ENCODE measurements at places on chromosomes 16 and 17.

- DNase-seq, result no peak
Observed at GRCh38 chr17:5758651-5759050, 174.3 kb upstream of the NLRP1 start.

DNA sequence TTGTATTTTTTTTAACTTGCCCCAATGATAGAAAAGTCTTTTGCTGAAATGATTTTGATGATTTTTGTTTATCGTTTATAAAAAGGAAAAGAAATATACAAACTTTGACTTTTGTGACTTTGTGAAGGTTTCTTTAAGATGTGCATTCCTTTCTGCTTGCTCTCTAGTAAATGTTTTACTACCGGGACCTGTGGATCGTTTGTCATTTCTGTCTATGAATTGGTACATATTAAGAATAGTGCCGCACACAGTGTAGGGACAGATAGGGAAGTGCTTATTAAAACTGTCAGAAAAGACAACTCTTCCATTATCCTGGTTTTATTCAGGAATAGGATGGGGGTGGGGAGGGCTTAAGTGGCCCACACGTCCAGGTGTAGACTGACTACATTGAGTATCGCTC lies 8.1 kb upstream of the PSMC5 start:
- DNase-seq, result no peak

- no peak for DNase-seq
Observed at GRCh38 chr16:86428729-86429517, 81.4 kb upstream of the FOXF1 start.

- DNase-seq, result no peak
Observed at GRCh38 chr16:29705030-29705429, 26.1 kb downstream of the QPRT start.

DNA sequence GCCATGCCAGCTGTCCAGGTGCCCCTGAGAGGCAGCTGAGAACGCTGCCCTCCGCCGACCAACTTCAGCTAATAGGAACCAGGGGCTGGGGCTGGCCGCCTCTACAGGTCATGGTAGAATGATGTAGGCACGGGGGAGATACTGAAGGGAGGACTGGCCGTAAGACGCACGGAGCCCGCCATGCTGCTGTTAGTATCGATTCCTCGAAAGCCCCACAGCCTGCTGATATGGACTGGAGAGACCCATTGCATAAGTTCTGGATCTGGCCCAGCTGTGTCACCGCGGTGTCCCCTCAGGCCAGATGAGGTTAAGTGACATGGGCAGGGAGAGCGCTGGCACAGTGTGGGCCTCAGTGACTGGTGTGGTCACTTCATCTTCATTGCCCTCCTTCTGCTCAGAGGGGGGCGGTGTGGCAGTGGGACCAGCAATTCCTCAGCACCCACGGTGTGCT lies 75.6 kb downstream of the AMFR start:
- no peak for DNase-seq

- no peak for DNase-seq
Observed at GRCh38 chr17:45251931-45252330, 10.0 kb downstream of the SPATA32 start.

- DNase-seq, result no peak
Observed at GRCh38 chr16:86198206-86199118, 299.5 kb downstream of the IRF8 start.

DNA sequence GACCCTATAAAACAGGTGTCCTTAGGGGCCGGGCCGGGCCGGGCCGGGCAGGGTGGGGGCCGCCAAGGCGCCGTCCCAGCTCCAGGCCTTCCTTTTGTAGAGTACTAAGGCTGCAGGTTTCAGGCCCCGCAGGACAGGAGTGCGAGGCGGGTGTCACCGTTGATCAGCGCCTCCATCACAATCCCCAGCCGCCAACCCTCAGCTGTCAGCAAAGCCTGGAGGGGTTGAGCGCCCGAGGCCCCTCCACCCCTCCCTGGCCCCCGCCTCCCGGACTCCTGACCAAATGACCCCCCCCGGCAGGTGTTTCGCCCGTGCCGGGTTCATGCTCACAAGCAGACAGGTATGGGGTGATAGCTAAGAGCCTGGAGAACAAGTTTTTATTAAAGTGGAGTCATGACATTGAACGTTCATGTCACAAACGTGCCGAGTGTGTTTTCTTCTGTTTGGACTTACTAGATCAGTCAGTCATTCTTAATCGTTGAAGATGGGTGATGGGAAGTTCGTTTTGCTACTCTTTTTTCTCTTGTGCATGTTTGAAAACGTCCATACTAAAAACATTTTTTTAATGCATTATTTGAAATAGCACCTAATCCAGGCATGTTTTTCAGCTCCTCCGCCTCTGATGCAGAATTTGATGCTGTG lies 534 bp downstream of the ARL2BP start:
- DNase-seq, result no peak

DNA sequence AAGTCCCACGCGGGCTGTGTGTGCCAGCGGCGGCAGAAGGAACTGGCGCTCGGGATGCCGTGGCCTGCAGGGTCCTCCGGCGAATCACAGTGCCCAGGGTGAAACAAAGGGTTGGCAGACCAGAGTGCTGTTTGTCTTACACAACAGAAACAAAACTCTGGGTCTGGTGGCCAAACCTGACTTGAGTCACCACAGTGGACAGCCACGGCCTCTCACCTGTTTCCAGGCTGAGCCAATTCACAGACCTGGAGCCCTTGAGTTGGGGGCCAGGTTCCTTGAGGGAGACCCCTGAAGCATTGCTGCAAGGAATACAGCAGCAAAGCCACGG lies 2.1 kb upstream of the CHMP6 start:
- no peak for DNase-seq

GRCh38 chr16:75025761-75026160 lies 26.9 kb downstream of the ZNRF1 start:
- DNase-seq, result no peak

GRCh38 chr17:66165537-66166123 lies 26.3 kb downstream of the CEP112 start:
- peak; percentile 25 for DNase-seq

GRCh38 chr16:79097166-79097565 lies 503.4 kb downstream of the MAF start:
- DNase-seq, result peak; percentile 75

DNA sequence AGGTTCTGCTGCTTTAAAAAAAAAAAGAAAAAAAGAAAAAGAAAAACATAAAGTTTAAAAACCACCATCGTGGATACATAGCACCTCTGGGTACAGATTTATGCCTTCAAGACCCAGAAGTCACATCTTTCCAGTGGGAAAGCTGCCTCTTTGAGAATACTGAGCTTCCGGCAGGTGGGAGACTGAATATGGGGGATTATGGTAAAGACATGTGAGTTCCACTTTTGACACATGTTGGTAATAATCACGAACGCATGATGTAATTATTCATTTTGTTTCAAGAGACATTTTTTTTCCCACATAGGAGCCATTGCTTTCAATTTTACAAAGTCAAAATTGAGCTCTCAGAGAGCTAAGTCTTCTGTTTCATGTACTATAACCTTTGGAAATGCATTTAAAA lies 229.7 kb upstream of the CDH5 start:
- no peak for DNase-seq

DNA sequence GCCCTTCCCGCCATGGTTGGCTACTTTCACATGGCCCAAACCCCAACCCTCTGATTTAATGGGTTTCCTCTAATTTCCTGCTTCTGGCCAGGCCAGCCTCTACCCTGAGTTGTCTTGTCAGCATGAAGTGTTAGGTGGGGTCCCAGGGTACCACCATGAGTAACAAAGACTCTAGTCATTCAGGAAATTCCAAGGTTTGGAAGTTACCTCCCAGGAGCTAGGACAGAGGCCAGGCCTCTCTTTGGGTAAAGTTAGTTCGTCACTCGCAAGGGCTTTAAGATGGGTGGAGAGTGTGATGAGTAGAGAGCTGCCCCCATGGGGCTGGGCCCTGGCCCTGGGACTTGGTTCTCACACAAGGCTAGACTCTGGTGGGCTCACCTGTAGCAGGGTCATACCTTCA lies 54.6 kb downstream of the PLD6 start:
- DNase-seq, result peak; percentile 4

GRCh38 chr16:468068-468821 lies 42.8 kb downstream of the RAB11FIP3 start:
- DNase-seq, result no peak

- peak; percentile 59 for DNase-seq
Observed at GRCh38 chr17:17568772-17569195, 22.7 kb downstream of the PEMT start.

DNA sequence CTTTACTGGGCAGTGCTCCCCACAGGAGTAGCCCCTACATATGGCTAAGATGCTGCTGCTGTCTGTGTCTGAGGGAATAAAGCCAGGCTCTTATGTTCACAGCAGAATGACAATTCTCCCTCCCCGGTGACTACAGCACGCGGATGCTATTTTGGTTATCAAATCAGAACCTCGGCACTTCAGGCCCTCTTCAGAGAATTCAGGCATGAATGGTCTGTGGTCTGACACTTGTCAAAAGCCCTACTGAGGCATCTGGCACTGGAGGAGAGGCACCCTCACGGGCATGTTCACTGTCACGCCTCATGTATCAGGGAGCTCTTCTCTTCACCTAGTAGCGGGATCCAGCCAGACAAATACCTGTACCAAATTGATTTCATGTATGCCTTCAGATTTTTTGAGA lies 30.4 kb downstream of the KIAA0513 start:
- no peak for DNase-seq

- no peak for DNase-seq
Observed at GRCh38 chr17:77869041-77869599, 89.4 kb upstream of the TNRC6C start.

GRCh38 chr17:80731323-80731722 lies 186.7 kb downstream of the RPTOR start:
- no peak for DNase-seq

DNA sequence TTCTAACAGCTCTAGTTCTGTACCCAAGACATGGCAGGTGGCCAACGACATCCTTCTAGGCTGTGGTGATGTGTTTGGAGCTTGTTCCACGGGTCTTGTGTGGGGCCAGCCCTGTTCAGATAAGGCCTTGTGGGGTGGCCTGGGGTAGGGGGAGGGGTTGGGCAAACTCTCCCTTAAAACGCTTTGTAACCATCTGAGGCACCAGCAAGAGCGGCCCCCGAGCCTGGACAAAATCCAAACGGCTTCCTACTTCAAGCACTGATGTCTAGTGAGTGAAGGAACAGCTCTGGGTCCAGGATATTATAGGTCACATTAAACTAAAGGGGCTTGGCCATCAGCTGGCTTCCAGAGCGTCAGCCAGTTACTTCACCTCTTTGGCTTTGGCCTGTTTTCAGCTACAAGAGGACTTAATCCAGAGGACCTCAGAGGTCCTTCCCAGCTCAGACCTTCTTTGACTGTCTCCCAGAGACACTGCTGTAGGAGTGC lies 11.9 kb downstream of the SERPINF1 start:
- no peak for DNase-seq

DNA sequence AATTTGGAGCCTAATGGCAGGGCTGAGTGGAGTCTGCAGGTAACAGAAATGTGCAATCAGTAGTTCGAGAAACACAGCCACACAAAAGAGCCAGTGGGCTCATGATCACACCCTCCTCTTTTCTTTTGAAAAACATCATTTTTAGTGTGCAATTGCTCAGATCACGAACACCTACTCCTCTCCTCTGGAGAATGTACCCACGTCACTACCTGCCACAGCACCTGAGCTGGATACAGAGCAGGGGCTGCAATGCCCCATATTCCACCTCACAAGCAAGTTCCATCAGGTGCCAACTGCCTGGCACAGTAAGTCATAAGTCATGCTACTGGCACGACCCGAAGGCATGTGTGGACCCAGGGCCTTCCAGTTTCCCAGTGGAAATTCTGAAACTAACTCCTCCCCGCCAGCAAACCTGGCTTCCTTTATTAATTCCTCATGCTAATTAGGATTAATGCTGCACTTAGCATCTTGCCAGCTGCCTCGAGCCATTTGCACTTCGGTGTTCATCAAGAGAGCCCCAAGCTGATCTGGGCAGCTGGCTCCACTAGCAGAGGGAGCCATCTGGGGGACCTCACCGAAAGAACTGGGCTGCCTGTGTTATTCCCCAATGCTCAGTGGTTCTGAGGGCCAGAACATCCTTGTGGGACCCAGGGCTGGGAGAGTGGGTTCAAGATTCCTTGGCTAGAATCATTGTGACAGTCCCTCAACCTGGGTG lies 2.4 kb downstream of the CACNG4 start:
- no peak for DNase-seq

DNA sequence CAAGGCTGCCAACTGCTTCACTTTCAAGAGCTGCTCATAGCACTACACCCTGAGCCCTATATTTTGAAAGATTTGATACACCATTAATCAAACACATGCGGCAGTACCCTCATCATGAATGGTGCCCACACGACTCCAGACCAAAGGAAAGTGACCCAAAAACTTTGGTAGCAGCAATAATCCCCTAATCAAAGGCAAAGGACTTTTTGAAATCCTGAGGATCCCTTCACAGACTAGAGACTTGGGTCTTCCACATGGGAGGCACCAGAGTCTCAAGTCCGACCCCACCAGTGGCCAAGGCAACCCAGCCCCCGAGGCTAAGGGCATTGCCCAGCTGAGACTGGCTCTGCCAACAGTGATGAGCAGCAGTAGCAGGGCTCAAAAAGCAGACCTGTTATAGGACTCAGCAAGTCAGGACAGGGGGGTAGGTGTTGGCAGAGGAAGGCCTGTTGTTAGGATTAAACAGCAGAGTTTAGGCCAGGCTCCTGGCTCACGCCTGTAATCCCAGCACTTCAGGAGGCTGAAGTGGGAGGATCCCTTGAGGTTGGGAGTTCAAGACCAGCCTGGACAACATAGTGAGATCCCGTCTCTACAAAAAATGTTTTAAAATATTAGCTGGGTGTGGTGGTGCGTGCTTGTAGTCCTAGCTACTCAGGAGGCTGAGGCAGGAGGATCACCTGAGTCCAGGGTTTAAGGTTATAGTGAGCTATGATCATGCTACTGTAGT lies 3.2 kb downstream of the TRIM25 start:
- no peak for DNase-seq

DNA sequence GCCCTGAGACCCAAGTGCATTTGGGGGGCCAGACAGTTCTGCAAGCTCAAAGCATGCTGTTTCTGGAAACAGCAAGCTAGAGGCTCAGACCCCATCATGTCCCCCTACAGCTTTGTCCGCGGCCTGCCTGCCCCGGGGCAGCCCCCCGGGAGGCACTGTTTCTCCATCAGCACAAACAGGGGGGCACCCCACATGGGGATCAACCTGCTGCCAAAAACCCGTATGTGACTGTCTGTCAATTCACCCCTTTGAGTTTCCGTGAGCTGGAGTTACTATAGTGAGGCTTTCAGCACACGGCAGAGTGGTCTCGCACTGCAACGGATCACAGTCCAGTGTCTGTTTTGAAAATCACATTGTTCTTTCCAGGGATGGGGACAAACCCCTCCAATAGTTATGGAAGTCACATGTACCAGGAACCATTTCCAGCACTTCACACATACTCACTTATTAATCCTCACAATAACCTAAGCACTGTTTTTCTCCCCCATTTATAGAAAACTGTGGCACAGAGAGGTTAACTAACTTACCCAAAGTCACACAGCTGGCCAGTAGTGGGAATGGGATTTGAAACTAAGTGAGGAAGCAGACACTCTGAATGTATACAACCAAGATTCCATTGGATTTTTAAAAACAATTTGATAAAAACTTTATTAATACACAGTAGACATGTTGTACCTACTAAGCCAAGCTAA lies 269.0 kb downstream of the C16orf95 start:
- no peak for DNase-seq
